ENCODE measurements at places on chromosomes 7 and 10. TPM values are rescaled to one million over a fixed set of nuclear protein-coding genes. Genes with fewer than 3 reads are reported as not detected.

The HIPK2 gene
- 28.8 TPM for total RNA-seq

- DNase-seq = no peak
Measured at GRCh38 chr7:2163600-2164555, 68.9 kb downstream of the MAD1L1 start.

The CYP26A1 gene
- total RNA-seq = not detected

- peak; percentile 66 for DNase-seq
Measured at GRCh38 chr7:2621061-2621828, 10.5 kb upstream of the TTYH3 start.

- DNase-seq = peak; percentile 75
Measured at GRCh38 chr7:47119261-47119865, 462.5 kb downstream of the TNS3 start.
